BJ (cell line): ENCODE measurements at places on chromosomes 5 and 9. TPM values are rescaled to one million over a fixed set of nuclear protein-coding genes. Genes with fewer than 3 reads are reported as not detected.

DNA sequence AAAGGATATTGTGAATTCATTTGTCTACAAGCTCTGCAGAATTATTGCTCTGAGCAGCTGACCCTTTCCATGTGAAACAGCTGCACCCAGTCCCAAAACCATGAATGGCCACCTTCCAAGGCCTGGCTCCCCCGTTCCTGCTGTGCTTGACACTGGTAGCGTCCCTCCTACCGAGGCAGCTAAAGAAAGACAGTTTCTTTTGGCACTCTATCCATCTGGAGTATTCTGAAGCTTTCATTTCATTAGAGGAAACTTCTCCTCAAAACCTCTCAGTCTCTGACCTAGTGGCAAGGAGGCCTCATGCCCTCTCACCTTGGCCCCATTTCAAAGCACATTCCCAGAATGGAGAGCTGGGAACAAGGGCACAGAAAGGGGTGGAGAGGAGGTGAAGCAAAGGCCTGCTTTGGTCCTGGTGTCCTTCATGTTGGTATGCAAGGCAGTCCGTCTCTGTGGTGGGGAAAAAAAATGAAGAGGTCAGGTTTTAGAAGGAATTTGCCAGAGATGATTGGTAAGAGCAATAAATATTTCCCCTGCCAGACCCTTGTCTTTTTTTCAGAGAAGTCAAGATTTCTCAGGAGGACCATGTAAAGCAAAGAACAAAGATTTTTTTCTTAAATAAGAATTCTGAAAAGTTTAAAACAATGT lies 232.0 kb downstream of the RFK start:
- DNase-seq: no peak

- peak; percentile 63 for DNase-seq
Observed at GRCh38 chr9:121447321-121447834, 52.3 kb downstream of the GGTA1 start.

- no peak for DNase-seq
Observed at GRCh38 chr9:69139596-69139995, 34.5 kb upstream of the TJP2 start.

DNA sequence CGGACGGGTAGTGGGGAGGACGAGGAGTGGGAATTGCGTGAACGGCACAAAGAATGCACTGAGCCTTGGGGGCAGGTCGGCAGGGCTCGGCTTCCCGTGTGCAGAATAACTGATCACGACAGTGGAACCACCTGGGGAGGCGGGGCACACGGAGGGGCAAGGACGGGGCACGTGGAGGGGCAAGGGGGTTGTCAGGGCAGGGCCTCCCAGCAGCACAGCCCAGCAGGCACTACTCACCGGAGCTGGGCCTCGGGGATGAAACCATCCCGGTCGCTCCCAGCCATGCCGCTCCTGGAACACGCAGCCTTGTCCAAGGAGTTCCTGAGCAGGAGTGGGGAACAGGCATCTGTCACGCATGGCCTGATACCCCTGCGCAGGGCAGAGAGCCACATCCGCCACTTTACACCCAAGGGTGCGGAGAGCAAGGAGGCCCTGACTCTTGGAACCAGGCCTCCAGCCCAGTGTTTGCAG lies 33.4 kb downstream of the SARDH start:
- no peak for DNase-seq

IL3 gene
- polyA plus RNA-seq: not detected in 2 replicates

SPINK6 gene
- polyA plus RNA-seq: not detected in 2 replicates
